Epithelial cell of proximal tubule (primary cell): ENCODE measurements at places on chromosomes 4 and X. TPM values are rescaled to one million over a fixed set of nuclear protein-coding genes. Genes with fewer than 3 reads are reported as not detected.

DNA sequence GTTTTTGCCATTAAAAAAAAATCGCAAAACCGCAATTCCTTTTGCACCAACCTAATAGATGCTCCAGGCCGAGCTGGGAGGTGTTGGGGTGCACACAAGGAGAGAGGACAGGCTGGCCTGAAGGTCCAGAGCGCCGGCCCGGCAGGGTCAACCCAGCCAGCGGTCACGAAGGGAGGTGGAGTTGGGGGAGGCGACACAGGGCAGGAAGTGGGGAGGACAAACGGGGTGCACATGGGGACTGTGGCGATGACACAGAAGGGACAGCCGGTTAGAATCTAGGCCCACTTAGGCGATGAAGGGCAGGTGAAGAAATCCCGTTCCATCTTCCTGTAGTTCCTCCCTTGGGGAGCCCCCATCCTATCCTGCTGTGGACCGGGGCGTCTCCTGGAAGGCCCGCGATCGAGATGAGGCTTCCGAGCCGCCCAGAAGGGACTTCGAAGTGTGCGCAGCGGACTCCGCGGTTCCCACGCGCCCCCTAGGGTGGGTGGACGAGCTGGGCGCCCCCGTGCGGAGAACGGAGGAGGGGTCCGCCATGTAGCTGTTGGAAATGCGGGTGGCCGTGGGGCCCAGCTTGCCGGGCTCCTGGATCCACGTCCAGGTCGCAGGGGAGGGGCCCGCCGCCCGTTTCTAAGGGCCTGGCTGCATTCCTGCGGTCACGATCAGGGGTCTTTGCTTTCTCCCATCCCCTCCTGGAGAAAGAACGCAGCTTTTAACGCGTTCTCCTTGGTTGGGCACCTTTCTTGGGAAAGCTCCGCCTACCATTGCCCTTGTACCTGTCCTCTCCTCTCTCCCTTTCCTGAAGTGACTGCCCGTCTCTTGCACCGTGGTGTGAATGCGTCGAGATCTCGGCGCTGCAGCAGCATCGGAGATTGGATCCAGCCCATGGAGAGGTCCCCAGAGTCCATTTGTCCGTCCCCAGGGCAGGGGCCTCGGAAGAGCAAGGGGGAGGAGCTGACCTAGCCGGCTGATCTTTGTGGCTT, 17.0 kb upstream of the HPF1 start:
- DNase-seq: no peak

GRCh38 chrX:78800114-78800513, 52.6 kb downstream of the LPAR4 start:
- no peak for DNase-seq

DNA sequence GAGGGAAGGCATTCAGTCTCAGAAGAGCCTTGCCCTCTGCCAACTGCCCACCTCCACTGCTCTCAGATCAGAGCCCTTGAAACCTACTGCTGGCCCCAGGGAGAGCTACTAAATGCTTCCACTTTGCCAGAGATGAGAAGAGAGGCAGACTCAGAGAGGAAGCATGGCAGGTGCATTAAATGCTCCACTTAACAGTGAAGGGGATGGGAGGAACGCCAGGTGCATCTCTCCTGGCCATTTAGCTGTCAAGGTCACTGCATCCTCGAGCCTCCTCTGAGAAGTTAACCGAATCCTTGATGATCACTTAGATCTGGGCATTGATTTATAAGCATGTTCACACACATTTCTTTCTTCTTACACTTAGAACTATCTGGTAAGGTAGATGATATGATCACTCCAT, 15.0 kb downstream of the TRPC5 start:
- no peak for DNase-seq

DNA sequence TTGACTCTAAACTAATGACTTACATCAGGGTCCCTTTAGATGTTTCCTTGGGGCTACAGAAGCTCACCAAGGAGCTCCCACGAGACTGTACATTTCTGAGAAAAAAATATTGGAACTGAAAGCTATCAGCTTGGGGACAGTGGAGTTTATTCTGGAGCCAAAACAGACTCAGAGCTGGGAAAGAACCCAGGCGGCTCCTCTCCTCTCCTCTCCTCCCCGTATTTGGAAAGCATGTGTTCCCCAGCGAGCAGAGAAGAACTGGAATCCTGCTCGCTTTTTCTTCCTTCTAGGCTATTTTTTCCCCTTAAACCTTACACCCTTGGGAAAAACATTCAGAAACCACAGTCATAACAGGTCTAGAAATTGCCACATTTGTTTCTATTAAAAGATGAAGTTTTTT, 4.3 kb upstream of the MAP7D3 start:
- DNase-seq: no peak

GRCh38 chr4:84597450-84597849, 14.5 kb downstream of the CDS1 start:
- no peak for DNase-seq

Gene SRPK3
- 0.17 TPM in 1 of 2 replicates, not detected in the other for total RNA-seq

Gene PCYT1B
- total RNA-seq: 0.12 and 3.5 TPM in 2 replicates

Gene GLA
- 53.3 and 61.6 TPM in 2 replicates for total RNA-seq
